Activated CD8-positive, alpha-beta T cell treated with anti-CD3 and anti-CD28 coated beads for 36 hours (primary cell): ENCODE measurements at places on chromosomes 5 and 9. TPM values are rescaled to one million over a fixed set of nuclear protein-coding genes. Genes with fewer than 3 reads are reported as not detected.

- DNase-seq = peak; percentile 55
Observed at GRCh38 chr5:141657937-141658545, 6.8 kb upstream of the FCHSD1 start.

DNA sequence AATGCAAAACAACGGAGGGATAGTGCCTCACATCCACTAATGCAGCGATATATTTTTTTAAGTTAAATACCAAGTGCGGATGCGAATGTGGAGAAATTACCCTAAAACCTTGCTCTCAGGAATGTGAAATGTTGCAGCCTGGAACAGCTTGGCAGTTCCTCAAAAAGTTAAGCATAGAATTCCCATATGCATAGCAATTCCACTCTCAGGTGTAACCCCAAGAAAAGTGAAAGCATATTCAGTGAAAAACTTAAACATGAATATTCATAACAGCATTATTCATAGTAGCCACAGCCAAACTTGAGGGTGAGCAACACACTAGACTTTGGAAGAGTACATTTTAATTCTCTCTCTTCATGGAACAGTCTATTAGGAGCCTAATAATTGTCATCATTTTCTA is 83.2 kb upstream of the ICE1 start:
- no peak for DNase-seq

DNA sequence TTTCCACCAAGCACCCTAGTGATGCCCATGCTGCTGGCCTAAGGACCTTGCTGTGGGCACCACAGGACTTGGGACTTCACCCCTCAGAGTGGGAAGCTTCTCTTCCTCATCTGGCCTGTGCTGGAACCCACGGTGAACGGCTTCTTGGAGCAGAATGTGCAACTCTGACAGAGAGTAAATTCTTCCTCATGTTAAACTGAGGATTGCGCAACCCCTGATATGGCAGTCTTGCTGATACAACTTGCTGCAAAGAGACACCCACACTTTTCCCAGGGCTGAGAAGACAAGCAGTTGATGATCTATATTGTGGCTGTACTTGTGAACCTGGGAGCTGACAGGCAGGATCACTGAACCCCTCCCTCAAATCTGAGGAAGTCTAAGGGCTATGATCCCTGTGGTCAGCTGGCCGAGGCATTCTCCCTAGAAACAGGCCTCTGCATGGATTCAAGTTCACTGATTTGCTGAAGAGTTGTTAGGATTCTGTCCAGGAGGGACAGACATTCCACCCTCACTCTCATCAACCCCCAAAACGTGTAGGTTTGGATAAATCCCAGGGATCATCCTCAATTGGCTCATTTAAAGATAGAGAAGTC is 307.2 kb downstream of the MTRR start:
- no peak for DNase-seq

DNA sequence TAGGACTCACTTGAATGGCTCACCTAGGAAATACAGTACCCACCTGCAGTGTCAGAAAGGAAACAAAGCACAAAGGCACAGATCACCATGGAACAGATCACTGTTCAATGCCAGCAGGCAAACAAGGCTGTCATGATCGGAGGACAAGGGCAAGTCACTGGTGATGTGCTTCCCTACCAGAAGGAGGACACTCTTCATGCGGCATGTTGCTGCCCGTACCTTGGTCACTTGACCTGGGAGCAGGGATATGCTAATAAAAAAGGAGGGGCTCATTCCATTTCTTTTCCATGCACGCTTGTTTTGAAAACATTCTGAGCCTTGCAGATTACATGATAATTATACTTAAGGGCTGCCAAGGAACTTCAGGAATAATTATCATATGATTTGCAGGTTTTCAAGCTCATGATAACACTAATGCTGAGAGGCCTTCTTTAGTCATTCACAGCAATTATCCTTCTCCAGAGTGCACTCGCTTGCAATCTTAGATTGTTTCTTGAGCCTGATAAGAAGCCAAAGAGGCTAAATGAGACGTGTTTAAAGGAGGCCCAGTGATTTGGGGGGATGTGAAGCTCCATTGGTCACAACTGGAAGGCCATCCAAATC is 36.1 kb upstream of the STARD4 start:
- no peak for DNase-seq

DNA sequence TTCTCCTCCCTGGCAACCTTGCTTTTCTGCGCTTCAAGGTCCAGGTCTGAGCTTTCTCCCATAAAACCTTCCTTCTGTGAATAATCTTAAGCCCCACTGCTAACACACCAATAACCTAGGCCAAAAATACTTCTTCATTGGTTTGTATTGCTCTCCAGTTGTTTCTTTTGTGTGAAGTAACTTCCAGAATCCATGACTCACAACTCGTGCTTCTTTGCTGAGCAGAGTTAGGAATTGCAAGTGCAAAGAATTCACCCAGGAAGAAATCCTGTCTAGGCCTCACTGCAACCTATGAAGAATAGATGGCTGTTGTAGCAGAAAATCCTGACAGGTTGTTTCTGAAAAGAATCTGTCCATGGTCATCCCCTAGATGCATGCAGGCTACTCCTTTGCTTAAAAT is 295.7 kb downstream of the MED10 start:
- DNase-seq = no peak

GRCh38 chr5:56838409-56839039 is 23.2 kb downstream of the MAP3K1 start:
- DNase-seq = no peak

- DNase-seq = no peak
Observed at GRCh38 chr9:79868567-79869189, 296.9 kb downstream of the TLE4 start.

GRCh38 chr9:36946653-36947052 is 87.4 kb downstream of the PAX5 start:
- no peak for DNase-seq

The CYLC2 gene
- total RNA-seq = not detected

The GOLGA2 gene
- total RNA-seq = 29.8 TPM

The WHRN gene
- total RNA-seq = 14.9 TPM

The TRMT10B gene
- 10.6 TPM for total RNA-seq
